ENCODE measurements at places on chromosomes 3 and 15. TPM values are rescaled to one million over a fixed set of nuclear protein-coding genes. Genes with fewer than 3 reads are reported as not detected.

The EFHB gene
- 0.44 TPM for total RNA-seq

DNA sequence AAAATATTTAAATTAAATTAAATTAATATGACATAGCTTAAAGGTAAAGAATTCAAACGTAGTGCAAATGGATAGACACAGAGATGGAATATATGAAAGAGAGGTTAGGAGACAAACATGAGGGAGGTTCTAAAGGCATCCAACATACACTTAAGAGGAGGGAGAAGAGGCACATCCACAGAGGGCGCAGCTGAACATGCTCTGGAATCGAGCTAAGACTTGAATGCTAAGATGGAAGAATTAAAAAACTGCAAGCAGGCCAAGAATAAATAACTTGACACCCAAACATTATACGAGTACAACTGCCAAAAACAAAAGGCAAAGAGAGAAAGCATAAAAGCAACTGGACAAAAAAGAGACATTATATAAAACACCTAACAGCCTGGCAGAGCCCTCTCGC is 9.1 kb upstream of the PRR20G start:
- no peaks in the 10 kb centered on the region for H3K36me3 ChIP-seq
- no peak overlapping the region for H3K27ac ChIP-seq
- no peak overlapping the region for H3K4me3 ChIP-seq

GRCh38 chr15:70497661-70498060 is 265.7 kb downstream of the UACA start:
- no peak overlapping the region for H3K27ac ChIP-seq
- H3K4me1 ChIP-seq: peaks cover 58% of the 10 kb centered on the region
- H3K27me3 ChIP-seq: peaks cover 20% of the 10 kb centered on the region

GRCh38 chr3:46713050-46713897 is 4.4 kb downstream of the PRSS50 start:
- no peak overlapping the region for H3K27ac ChIP-seq
- no peak for DNase-seq
- no peak overlapping the region for H3K4me3 ChIP-seq
- H3K4me1 ChIP-seq: no peaks in the 10 kb centered on the region
- peaks cover 3% of the 10 kb centered on the region for H3K27me3 ChIP-seq

- no peaks in the 10 kb centered on the region for H3K27me3 ChIP-seq
- no peak for DNase-seq
- no peak overlapping the region for H3K4me3 ChIP-seq
- peaks cover 8% of the 10 kb centered on the region for H3K4me1 ChIP-seq
- H3K36me3 ChIP-seq: peaks cover 24% of the 10 kb centered on the region
These were observed 53.7 kb downstream of the CD47 start for GRCh38 chr3:108036984-108037741.

Data from activated CD4-positive, alpha-beta T cell treated with anti-CD3 and anti-CD28 coated beads, Interleukin-2, amount 10 ng/mL, durations not matched to agents 24 days and 14 days (primary cell).